Activated CD4-positive, alpha-beta T cell treated with anti-CD3 and anti-CD28 coated beads for 36 hours (primary cell): ENCODE measurements at places on chromosomes 16 and 17.

- DNase-seq: no peak
These were observed 29.4 kb downstream of the UTP18 start for GRCh38 chr17:51289696-51290111.

GRCh38 chr16:85824161-85825135 is 25.0 kb downstream of the COX4I1 start:
- DNase-seq: no peak

GRCh38 chr17:10071141-10071540 is 127.3 kb downstream of the GAS7 start:
- no peak for DNase-seq

DNA sequence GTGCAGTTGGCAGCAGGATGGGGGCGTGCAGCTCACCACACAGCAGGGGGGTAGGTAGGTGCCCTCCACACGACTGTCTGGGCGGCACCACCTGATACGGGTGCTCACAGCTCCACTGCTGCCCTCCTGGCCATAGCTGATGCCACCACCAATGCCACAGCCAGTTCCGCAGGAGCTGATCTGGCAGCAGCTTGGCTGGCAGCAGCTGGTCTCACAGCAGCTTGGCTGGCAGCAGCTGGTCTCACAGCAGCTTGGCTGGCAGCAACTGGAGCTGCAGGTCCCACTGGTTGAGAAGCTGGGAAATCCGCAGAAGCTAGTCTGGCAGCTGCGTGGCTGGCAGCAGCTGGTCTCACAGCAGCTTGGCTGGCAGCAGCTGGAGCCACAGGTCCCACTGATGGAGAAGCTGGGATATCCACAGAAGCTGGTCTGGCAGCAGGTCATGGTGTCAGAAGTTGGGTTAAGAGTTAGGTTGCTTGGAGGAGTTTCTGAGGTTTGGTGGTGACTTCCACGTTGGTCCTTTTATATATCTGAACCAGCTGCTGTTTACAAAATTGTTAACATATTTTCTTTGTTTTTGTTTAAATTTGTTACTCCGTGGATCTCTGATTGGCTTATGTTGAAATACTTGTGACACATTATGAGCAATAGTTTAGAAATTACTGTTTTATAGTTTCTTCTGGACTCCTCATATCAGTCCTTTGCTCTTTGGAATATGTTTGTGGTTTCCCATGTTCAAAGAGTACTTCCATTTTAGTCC is at the start of gene KRTAP1-5:
Gene KRTAP1-5, minus strand, starts transcription at position 494 of the 757 bp plus-strand sequence. Its CDS starts 53 bp downstream, at position 441.
- DNase-seq: no peak

- no peak for DNase-seq
These were observed 708 bp upstream of the NFAT5 start for GRCh38 chr16:69564845-69565670.

GRCh38 chr16:55843105-55843395 is 10.2 kb upstream of the CES1 start:
- DNase-seq: no peak

DNA sequence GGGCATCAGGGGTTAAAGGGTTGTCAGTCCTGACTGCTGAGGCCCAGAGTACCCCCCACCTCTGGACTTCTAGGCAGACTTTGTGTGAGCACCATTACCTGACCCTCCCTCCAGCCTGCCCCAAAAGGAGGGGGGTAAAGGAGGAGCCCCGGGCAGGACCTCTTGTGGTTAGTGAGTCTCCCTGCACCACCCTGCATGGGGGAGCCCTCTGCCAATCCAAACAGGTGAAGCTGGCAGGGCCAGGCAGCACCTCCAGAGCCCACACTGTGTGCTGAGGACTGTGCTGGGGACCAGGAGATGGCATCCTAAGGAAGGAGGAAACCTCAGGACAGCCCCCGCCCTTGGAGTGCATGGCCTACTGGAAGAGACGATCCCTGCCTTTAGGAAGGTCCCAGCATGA is 2.6 kb upstream of the KRT14 start:
- no peak for DNase-seq

- DNase-seq: no peak
These were observed 75.1 kb downstream of the GRIN2A start for GRCh38 chr16:10107081-10107480.

DNA sequence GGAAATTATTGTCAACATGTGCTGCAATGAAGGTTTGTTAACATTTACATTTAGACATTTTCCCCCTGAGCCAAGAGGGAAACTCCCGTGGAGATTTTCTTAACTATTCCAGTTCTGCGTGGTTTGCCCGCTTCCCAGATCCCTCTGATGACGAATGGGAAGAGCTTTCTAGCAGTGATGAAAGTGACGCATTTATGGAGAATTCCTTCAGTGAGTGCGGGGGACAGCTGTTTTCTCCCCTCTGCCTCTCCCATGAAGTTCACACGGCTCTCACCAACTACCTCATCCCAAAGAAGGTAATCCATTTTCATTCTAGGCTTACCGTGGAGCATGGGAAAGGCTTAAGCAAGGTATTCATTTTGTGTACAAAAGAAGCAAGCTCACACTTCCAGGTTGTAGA is 18.2 kb downstream of the HEATR3 start:
- no peak for DNase-seq

- peak; percentile 65 for DNase-seq
These were observed 32.4 kb downstream of the DCAKD start for GRCh38 chr17:45018848-45019711.

DNA sequence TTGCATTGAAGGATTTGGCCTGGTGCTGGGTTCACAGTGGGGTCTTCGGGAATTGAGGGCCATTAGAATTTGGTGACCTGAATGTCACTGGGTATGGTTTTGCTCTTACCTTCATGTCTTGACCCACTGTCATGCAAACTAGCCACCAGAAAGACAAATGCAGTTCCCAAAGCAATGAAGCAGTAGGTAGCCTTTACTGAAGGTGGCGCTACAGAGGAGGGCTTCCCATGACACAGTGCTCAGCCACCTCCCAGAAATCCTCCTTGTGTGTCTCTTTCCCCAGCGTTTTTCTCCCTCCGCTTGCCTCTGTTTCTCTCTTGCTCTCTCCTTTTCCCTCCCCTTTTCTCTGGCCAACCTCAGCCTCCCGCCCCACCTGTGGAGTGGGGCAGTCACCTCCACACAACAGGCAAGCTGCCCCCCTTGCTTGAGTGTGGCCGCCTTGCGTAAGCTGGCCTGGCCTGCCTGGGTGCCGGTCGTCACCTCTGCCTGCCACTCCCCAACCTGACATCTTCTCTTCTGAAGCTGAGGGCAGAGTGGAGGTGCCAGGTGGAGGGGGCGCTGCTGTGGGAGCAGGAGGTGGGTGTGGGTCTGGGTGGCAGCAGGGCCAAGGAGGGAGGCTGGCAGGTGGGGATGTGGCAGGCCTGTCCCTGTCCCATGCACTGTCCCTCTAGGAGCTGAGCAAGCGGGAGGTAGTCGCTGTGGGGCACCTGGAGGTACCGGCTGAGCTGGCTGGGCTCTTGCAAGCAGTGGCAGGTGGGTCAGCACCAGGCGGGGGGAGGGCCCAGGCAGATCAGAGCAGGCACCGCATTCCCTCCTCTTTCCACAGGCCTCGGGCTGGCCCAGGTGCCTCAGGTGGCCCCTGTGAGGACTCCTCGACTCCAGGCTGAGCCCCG is 34.7 kb downstream of the MYO15A start:
- DNase-seq: peak; percentile 39

DNA sequence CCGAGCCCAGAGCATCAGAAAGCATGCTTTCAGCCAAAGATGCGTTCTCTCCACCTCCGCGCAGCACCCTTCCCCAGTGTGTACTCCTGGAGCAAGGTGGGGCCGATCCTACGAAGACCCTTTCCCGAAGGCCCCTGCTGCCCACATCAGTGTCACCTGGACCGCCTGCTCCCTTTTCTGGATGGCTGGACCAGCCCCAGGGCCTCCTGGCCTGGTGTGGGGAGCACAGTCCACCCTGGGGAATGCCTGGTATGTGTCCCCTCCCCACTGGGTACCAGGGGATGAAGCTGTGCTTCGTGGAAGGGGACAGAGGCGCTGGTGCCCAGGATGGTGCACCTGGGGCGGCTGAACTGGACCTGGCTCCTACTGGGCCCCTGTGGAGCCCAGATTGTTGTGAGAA is 173.8 kb downstream of the SEC14L1 start:
- DNase-seq: no peak

GRCh38 chr16:29862383-29862883 is 593 bp downstream of the CDIPT start:
- no peak for DNase-seq

- DNase-seq: no peak
These were observed 65.0 kb downstream of the PARN start for GRCh38 chr16:14564861-14565687.

DNA sequence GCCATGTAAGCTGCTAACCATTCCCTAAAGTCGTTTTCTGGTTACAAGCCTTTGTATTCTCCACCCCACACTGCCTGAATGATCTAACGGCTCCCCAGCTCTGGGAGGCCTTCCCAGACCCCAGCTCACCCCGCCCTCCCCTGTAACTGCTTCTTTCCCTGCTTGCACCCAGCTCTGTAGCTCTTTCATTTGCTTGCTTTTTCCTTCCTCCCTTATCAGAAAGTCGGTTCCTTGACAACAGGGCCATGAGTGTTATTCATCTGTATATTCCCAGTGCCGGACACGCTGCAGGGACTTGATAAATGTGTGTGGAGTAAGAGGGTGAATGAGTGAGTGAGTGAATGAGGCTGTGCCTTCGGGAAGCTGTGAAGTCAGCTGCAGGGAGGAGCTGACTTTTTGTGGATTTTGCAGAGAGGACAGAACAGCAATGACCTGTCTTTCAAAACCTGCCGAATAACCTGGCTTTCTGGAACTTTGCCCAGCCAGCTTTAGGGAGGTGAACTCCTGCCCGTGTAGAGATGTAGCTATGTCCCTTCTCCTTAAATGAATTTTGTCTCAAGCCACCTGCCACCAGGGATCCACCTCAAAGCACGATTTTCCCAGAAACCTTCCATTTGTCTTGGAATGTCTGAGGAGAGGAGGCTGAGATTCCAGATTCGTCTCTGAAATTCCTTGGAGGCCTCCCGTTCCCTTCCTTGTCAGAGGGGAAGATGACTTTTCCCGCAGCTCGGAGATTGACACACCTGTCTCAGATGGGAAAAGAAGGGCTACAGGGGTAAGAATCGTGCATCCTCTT is 20.0 kb upstream of the CACNG4 start:
- no peak for DNase-seq
